ENCODE measurements at places on chromosomes 2 and 18. TPM values are rescaled to one million over a fixed set of nuclear protein-coding genes. Genes with fewer than 3 reads are reported as not detected.

- no peak for DNase-seq
Measured at GRCh38 chr2:4930704-4931103, 761.5 kb upstream of the SOX11 start.

EPG5 gene
- 17.1 TPM for total RNA-seq

MC4R gene
- not detected for total RNA-seq

MAPK4 gene
- not detected for total RNA-seq

GRCh38 chr2:88568179-88568578 lies 59.1 kb downstream of the EIF2AK3 start:
- DNase-seq: no peak

Data from activated T-helper 2 cell treated with anti-CD3 and anti-CD28 coated beads, Interferon-gamma antibody, Interleukin-2, Interleukin-4, amounts not matched to agents 10 μg/mL and 5 μg/mL and 100 μg/mL, durations not matched to agents 14 hours and 24 hours and 36 hours (primary cell).